ENCODE measurements at places on chromosomes 5 and 9. TPM values are rescaled to one million over a fixed set of nuclear protein-coding genes. Genes with fewer than 3 reads are reported as not detected.

STC2 gene
- 25.2 TPM for total RNA-seq

LECT2 gene
- not detected for total RNA-seq

IFNB1 gene
- total RNA-seq, result 0.13 TPM

PCDHGB3 gene
- 0.67 TPM for total RNA-seq

MTAP gene
- total RNA-seq, result 42.4 TPM

RAPGEF1 gene
- total RNA-seq, result 66.6 TPM

CNOT8 gene
- 48.3 TPM for total RNA-seq

CBY3 gene
- not detected for total RNA-seq
